CD4-positive, alpha-beta T cell treated with Interleukin-6 at 100 ng/mL for 8 hours (primary cell): ENCODE measurements at places on chromosomes 1 and 21.

DNA sequence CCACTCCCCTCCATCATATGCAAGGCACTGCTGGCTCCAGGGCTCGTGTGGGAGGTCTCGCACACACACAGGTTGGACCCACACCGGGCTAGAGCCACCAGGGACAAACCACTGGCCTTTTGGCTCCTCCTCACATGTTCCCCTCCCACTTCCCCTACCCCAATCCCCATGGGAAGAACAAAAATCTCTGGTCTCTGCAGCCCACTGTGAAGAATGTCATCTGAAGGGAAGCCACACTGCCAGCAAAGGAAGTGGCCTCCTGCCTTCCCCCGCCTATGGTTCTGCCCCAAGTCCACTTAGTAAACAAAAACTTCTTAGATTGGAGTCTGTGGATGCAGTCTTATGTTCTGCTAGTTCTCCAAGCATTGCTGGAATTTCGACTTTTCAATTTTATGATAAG lies 24.2 kb downstream of the OLFML3 start:
- no peak for DNase-seq

- DNase-seq, result no peak
Observed at GRCh38 chr1:161374373-161374772, 6.7 kb upstream of the CFAP126 start.

DNA sequence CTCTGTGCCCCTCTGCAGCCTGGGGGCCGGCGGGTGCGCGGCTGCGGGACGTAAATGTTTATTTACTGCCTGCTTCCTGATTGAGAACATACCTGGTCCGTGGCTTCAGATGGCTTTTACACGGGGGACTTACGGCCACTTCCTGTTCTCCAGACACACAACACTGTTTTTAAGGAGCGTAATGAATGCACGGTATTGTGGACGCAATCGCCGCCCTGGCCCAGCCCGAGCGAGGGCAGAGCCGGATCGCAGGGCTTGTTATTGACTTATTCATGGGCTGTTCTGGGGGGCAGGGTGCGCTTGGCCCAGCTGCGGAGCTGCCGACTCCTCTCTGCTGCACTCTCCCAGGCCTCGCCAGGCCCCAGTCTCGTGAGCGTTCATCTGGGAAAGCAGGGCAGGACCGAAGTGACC lies 52.8 kb upstream of the ACTRT2 start:
- no peak for DNase-seq

GRCh38 chr1:39539252-39539790 lies 37.3 kb downstream of the PABPC4 start:
- peak; percentile 46 for DNase-seq

DNA sequence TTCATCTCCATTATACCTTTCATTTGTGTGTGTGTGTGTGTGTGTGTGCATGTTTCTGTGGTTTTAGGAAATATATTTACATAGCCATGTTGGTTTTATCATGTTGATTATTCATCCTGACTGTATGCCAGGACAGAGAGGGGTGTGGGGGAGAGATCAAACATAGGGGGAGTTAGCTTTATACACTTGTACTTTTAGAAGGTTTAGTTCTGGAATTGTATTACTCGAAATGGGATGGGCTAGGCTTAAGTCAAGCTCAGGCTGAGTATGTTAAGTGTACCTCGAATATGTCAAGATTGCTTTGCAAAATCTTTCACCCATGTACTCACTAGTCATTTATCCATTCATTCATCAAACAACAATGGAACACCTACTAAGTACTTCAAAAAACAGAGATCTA lies 123.3 kb downstream of the HMCN1 start:
- DNase-seq, result no peak

- no peak for DNase-seq
Observed at GRCh38 chr1:245201827-245202226, 47.0 kb downstream of the KIF26B start.

GRCh38 chr1:247288341-247288740 lies 32.5 kb downstream of the VN1R5 start:
- no peak for DNase-seq

- DNase-seq, result no peak
Observed at GRCh38 chr1:52663716-52664115, 30.7 kb downstream of the SHISAL2A start.

- no peak for DNase-seq
Observed at GRCh38 chr1:58732087-58732775, 32.4 kb upstream of the MYSM1 start.

DNA sequence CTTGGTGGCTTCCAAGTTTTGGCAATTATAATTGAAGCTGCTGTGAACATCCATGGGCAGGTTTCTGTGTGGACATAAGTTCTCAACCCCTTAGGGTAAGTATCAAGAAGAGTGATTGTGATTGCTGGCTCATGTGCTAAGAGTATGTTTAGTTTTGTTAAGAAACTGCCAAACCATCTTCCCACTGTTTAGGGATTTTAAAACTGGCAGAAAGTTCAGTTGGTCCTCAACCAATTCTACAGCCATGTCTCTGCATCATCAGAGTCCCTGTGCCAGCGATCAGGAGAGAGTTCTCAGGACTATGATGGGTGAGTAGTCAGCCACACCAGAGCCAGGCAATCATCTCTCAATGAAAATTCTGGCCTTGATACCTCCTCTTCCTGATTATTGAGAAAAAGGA lies 193.8 kb downstream of the ZC3H11B start:
- no peak for DNase-seq

DNA sequence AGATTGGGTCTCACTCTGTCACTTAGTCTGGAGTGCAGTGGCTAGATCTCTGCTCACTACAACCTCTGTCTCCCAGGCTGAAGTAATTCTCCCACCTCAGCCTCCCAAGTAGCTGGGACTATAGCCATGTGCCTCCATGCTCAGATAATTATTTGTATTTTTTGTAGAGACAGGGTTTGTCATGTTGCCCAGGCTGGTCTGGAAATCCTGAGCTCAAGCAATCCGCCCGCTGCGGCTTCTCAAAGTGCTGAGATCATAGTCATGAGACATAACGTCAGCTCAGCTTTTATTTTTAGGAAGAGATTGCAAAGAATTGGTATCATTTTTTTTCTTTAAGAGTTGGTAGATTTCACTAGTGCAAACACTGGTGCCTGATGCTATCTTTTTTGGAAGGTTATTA lies 244.9 kb downstream of the DSCAM start:
- no peak for DNase-seq

- no peak for DNase-seq
Observed at GRCh38 chr21:31583498-31583897, 76.0 kb upstream of the SOD1 start.

DNA sequence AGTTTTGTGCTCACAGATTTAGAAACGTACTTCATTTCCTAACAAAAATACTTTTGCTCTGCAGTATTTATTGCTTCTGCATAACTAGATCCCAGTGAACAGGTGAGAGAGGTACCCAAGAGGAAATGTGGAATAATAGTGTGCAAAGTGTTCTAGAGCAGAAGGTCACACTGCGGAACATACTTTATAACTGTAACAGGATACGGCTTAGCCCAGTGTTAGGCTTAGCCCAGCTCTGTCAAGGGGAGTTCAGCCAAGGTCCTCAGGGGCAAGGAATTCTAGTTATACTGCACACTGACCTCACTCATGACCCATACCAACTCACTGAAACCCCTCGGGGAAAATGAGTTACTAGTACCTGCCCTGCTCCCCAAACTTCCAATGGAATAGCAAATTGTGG lies 55.3 kb downstream of the PTPN14 start:
- DNase-seq, result no peak

- no peak for DNase-seq
Observed at GRCh38 chr1:3431266-3431665, 23.2 kb upstream of the ARHGEF16 start.

DNA sequence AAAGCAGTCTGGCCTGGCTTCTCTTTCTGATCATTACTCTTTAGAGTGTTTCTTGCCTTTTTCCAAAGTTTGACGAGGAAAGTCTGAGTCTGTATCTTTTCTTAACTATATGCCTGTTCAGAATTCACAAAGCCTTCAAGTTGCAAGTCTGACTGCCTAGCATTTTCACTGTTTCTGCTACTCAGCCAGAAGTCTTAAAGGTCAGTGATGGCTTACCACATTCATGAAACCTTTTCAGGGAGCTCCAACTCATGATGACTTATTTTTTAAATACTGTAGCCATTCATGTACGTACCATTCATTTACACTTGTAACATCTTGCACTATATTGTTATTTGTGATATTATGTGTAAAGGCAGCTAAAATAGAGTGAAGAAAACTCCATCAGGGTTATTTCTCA lies 58.2 kb downstream of the TNFSF4 start:
- DNase-seq, result no peak

DNA sequence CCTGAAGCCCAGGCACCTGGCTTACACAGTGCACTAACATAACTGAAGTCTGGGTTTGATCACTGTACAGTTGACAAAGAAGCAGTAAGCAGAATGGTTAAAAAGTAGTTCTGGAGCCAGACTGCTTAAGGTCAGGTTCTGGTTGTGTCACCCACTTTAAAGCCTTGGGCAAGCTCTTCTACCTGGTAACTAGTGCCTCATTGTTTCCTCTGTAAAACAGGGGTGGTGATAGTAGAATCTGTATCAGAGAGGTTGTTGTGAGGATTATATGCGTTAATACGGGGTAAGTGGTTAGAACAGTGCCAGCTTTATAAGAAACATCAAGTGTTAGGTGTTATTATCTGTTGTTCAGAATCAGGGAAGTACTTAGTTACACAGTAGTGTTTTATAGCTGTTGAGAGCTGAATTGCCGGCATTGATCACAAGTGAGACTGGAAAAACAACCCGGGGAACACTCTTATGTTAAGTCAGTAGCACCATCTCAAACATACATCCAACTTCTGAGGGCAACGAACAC lies 3.7 kb downstream of the BACH1 start:
- no peak for DNase-seq

GRCh38 chr1:24551960-24552571 lies 3.8 kb upstream of the NCMAP start:
- DNase-seq, result no peak

- DNase-seq, result no peak
Observed at GRCh38 chr1:14486401-14487201, 111.9 kb upstream of the KAZN start.

- no peak for DNase-seq
Observed at GRCh38 chr21:36089946-36090345, 20.1 kb downstream of the CBR1 start.

- DNase-seq, result no peak
Observed at GRCh38 chr1:94746635-94747525, 73.3 kb upstream of the SLC44A3 start.

DNA sequence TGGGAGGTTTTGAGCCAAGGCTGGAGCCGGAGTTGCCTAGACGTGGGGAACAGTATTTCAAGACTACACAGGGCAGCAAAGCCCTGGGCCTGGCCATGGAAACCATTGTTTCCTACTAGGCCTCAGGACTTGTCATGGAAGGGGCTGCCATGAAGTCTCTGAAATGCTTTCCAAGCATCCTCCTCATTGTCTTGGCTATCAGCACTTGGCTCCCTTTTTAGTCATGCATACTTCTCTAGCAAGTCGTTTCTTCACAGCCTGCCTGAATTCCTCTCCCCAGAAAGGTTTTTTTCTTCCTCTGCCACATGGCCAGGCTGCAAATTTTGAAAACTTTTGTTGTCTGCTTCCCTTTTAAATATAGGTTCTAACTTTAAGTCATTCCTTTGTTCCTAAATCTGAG lies 406.6 kb upstream of the TMPRSS15 start:
- no peak for DNase-seq

DNA sequence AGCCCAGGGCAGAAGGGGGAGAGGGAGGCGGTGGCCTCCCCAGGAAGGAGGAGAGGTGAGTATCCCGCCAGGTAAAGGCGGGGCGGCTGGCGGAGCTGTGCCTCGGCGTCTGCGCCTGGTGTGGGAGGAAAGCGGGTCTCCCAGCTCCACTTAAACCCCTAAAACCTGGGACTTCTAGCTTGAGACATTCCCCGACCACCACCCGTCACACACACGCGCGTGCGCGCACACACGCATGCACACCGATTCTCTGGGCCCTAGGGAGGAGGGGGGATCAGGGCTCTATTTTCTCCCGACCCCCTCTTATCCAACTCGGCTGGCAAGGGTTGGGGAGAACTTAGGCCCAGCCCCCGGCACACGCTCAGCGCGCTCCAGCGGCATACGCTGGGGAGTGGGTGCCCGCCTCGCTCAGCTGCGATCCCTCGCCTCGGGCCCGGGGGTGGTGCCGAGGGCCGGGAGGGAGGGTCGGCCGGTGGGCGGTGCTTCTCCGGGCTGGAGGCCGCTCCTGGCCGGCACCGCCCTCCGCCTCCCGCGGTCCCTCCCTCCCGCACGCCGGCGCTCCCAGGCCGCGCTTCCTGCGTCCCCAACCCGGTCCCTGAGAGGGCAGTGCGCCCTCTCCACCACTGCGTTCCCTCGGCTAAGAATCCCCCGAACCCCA lies at the start of gene TMEM51:
TSS of gene TMEM51 (plus strand) at position 564 of the 658 bp plus-strand sequence. CDS start 61,341 bp downstream, outside the sequence.
- no peak for DNase-seq

GRCh38 chr1:1210726-1211540 lies 3.0 kb downstream of the TNFRSF4 start:
- no peak for DNase-seq

DNA sequence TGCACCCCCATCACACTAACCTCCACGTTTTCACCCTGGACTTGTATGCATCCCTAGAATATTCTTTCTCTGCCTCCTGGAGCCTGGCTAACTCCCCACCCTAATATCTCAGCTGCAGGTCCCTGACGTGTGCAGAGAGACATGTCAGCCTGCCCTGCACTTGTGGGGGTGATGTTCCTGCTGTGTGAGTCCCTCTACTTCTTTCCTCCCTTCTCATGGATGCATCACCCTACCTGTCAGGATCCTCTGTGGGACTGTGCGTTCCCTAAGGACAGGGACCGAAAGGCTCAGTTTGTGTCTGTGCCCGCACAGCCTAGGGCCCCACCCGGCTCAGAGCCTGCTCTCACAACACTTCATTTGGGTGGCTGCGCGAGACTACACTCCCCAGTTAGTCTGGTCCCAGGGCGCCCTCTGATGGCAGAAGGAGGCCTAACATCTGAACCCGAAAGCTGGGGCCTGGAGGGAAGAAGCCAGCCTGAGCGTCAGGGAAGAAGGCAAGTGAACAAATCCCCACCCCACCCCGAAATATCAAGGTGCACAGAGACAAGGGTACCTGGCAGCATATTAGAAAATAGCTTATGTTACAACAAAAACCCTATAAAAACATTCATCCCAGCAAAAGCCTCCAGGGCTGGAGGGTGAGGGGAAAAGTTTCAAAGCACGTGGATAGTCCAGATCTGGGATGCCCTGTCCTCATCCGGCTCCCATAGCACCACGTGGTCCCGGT lies 3.7 kb downstream of the CD52 start:
- DNase-seq, result peak; percentile 91

DNA sequence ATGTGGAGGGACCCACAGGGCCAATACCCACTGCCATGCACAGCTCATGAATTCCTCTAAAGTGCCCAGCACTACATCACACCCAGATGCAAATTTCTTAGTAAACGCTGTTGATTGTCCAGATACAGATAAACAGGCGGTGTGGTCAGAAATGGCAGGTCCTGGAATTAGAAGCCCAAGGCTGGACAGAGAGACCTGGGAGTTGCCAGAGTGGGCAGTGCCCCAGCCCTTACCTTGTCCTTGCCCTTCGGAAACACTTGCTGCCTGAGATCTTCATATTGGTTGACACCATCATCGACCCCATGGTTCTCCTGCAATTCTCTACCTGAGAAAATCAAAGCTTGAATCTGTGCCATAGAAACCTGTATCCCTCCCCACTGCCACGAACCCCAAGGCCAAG lies 149.3 kb upstream of the ETV3 start:
- DNase-seq, result no peak
